ENCODE measurements at places on chromosomes 5 and 9.

DNA sequence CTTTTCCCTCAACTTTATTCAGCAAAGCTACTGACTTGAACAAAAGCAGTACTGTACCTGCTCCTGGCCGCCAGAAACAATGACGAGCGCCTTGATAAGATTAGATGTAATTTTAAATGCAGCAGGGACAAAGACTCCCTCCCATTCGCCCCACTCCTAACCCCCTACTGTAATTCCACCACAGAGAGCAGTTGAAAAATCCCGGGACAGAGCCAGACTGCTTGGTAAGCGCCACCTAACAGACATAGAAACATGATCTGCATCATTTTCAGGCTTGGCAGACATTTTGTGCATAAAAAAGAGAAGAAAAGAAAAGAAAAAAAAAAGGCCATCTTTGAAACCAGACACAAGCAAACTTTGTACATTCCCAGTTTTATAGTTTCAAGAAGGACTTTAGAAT is 81.9 kb downstream of the ISL1 start:
- DNase-seq = no peak

GRCh38 chr9:108245331-108245730 is 610.5 kb downstream of the ACTL7B start:
- DNase-seq = peak; percentile 69

GRCh38 chr5:69270840-69271239 is 36.2 kb downstream of the CDK7 start:
- DNase-seq = no peak

DNA sequence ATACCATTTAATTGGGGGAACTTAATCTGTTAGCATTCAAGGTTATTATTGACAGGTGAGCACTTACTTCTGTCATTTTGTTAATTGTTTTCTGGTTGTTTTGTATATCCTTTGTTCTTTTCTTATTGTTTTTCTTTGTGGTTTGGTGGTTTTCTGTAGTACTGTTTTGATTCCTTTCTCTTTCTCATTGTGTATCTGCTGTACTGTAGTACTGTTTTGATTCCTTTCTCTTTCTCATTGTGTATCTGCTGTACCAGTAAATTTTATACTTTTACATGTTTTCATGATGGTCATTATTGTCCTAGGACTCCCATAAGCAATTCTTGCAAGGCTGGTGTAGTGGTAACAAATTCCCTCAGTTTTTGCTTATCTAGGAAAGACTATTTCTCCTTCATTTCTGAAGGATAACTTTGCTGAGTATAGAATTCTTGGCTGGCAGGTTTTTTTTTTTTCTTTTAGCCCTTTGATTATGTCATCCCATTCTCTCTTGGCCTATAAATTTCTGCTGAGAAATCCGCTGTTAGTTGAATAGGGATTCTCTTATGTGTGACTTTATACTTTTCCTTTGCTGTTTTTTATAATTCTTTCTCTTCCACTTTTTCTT is 24.1 kb upstream of the CACNA1B start:
- DNase-seq = no peak

DNA sequence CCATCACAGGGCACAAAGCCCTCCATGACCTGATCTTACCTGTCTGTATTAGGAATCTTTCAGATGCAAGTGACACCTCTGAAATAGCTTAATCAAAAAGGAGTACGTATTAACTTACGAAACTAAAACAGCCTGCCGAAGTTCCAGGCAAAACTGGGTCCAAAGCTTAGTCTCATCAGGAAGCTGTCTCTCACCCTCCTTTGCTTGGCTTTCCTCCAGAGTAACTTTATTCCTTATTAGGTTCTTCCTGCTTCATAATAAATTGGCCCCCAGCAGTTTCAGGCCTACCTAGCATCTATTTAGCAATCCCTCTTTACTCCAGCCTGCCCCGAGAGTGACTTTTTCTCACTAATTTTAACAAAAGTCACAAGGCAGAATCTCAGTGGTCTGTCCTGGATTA is 58.4 kb upstream of the STK32A start:
- no peak for DNase-seq

DNA sequence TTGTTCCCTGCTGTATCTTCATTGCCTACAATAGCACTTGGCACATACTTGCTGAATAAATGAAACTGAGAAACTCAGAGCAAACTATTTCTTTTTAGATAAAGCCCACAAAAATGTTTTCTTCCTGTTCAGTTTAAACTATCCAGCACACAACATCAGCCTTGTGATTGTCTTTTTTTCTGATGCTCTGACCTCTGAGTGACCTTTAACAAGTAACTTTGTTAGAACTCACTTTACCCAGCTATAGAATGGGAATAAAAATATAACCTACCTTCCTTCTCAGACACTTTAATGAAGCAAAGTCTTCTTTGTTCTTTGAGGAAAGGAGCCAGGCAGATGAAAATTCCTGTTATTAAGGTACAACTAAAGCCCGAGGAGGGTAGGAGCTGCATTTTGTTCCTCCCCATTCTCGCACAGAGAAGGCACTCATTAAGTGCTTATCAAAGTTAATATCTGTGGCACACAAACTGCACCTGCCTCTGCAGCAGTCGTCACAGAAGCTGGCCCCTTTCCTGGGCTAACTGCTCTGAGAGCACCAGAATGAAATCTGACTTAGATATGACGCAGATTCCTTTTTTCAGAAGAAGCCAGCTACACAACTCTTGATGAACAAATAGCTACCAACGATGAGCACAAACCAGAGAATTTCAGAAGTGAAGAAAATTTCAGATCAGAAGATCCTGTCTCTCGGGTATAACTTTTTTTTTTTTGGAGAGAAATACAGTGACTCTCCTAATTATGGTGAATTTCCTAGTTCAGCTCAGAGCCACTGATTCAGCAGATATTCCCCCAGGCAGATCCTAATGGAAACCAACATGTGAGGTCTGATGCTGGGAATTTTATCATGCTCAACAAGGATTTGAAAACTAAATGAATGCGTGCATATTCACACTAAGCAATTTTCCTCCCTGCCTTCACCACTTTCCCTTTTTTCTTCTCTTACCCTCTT is 31.0 kb upstream of the NR3C1 start:
- peak; percentile 21 for DNase-seq

DNA sequence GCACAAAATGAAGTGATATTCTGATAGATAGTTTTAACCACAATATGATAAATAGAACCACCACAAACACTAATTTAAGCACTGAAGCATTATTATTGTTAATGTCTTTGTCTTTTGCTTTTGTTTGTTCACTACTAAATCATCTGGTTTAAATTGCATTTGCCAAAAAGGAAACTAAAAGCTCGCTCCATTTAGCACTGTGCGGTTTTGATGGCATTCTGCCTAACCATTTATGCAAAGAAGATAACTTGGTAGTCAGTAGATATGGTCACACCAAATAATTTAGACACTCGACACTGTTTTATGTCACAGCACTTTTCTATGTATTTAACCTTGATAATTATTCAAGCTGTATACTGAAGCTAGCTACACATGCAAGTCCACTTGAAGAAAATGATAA is 849.8 kb upstream of the CDH6 start:
- no peak for DNase-seq

GRCh38 chr5:173480896-173481295 is 135.6 kb downstream of the BOD1 start:
- DNase-seq = no peak

DNA sequence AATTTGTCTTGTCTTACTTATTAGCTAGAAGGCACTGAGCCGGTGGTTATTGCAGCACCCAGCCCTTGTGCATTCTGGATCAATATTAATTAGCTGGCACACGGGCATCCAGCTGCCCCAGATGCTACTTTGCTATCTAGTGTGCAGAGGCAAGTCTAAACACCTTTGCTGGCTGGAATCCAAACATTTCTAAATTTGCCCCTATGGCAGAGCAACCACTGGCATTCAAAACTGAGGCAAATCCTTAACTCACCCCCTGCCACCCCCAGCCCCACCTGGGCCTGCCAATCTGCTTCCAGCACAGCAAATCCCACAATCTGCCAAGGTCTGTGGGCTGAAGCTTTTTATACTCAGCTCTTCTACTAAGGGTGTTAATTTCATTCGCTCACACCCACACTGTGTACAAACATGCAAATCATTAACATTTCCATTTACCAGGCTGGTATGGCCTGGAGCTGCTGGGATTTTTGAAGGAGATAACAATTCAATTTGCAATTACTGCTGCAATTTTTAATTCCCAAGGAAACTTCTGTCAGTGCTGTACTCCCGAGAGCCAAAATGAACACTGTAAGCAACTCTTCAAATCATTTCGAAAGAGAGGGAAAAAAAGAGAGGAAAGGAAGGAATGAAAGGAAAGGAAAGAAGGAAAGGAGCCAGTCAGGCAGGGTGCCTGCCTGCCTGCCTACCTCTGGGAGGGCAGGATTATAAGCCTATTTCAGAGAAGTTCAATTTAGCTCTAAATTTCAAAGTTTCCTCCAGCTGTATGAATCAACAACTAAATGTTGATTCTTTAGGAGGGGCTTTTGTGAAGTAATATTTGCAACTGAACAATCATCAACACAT is 35.5 kb downstream of the RAPGEF1 start:
- DNase-seq = no peak

- DNase-seq = no peak
Measured at GRCh38 chr5:3139499-3139931, 388.0 kb upstream of the IRX2 start.

- DNase-seq = no peak
Measured at GRCh38 chr9:127250896-127251391, 13.6 kb upstream of the GARNL3 start.

- DNase-seq = peak; percentile 38
Measured at GRCh38 chr5:131534974-131535373, 100.1 kb downstream of the RAPGEF6 start.
